Nephron progenitor cell (in vitro differentiated cells): ENCODE measurements at places on chromosomes 5 and 9.

GRCh38 chr5:128212191-128212806 is 128.7 kb downstream of the SLC12A2 start:
- no peak for DNase-seq

GRCh38 chr5:123176224-123176937 is 87.3 kb downstream of the PRDM6 start:
- DNase-seq: no peak

GRCh38 chr9:19947996-19948395 is 159.2 kb upstream of the SLC24A2 start:
- DNase-seq: no peak

- DNase-seq: no peak
These were observed 51.1 kb downstream of the CCDC192 start for GRCh38 chr5:127754259-127754658.
